ENCODE measurements at places on chromosomes 7 and 10.

- no peak for DNase-seq
Measured at GRCh38 chr10:125316436-125316835, 156.1 kb upstream of the CTBP2 start.

- DNase-seq, result no peak
Measured at GRCh38 chr7:21902240-21902639, 43.5 kb downstream of the CDCA7L start.

DNA sequence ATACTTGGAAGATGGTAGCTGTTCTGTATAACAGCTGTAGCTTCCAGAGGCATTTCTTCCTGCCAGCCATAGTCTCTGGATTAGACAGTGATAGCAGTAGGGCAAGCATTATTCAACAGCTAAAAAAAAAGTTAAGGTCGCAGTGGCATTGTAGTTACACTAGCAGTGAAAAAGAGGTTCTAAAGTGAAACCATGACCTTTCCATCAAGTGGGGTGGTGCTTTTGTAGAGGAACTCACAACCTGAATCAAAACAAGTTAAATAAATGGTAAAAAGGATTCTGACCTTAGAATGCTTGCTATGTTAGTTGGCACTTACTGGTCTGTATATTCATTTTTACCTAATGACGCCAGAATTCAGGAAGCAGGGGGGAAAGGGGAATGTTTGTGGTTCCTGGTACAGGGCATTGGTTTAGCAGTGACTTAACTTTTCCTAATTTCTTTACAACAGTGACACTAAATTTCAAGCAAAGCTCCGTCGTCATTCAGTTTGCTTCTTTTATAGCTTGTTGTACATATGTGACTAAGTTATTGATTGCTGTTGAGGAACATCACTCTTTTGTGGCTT, 55.0 kb downstream of the GBF1 start:
- no peak for DNase-seq

DNA sequence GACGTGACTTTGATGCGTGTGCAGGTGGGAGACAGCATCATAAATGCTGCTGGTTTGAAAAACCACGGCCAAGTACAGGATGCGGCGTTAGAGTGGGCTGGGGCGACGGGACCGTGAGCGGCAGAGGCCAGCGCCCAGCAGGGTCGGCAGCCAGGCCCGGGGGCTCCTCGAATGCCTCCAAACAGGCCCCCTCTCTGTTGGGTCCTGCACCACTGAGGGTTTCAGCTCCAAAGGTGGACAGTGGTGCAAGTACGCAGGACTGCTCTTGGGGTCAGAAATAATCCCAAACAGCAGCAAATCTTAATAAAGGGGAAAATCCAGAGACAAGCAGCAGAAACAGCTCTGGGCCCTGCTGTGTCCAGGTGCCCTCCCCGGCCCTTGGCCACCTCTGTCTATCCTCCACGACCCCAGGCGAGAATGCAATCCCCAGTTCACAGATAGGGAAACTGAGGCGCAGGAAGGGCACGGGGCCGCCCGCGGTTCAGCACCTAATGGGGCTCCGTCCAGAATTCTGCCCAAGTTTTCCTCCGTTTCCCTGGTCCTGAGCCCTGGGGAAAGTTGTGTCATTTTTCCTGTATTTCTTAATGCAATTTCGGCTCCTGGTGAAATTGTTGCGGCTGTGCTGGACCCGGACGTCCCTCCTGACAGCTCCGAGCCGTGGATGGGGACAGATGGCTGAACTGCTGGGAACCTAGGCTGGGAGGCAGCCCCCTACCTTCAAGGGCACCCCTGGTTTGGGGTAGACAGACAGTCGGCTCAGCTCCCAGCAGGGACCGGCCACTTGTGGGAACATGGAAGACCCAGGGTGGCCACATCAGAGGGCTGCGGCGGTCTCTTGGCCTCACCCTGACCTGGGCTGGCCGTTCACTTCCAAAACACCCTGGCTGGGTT, 97.4 kb downstream of the FOXL3 start:
- no peak for DNase-seq

GRCh38 chr10:27658788-27659187, 86.8 kb downstream of the MKX start:
- DNase-seq, result no peak

DNA sequence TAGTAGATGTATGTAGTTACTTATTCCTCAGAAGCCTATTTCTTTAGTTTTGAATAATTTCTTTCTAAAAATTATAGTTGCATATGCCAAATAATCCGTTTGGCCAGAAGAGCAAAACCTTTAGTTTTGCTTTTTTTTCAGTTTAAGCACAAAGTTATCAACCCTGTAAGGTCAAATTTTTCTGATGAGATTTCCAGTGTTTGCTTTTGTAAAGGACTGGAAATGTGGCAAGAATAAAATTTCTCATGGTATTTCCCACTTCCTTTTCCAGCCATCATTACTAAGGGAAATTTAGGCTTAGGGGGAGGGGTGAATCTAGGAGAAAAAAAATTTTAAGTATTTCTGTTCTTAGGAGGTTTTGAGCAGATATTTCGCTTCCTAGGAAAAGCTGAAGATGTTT, 7.6 kb downstream of the CALD1 start:
- DNase-seq, result no peak

DNA sequence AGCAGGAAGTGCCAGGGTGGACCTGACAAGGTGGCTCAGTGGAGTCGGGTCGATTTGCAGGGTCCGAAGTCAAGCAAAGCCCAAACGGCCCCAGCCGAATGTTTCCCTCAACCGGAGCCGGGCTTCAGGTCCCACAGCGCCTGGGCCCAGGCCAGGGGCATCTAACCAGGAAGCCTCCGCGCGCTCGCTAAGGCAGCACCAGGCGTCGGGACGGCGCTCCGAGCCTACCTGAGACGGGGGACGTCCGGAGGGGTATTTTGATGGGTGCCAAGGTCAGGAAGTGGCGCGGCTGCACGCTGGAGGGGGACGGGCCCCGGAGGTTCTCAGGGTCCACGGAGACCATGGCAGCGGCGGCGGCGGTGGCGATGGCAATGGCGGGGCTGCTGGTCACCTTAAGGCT, 51.5 kb downstream of the TCERG1L start:
- no peak for DNase-seq

- no peak for DNase-seq
Measured at GRCh38 chr7:45216181-45216580, 58.6 kb downstream of the RAMP3 start.

DNA sequence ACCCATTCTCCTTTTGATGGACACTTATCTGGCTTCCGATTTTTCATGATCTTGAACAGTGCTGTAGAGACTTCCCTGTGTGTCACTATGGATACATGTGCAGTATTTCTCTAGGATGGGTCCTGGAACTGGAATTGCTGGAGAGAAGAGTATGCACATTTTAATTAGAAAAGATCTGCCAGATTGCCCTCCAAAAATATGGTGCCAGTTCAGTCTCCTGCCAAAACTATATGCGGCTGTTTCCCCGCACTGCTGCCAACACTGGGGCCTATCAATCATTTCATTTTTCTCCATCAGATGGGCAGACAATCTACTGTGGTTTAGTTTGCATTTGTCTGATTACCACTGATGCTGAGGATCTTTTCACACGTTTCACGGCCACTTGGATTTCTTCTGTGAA, 105.0 kb downstream of the SH2D4B start:
- no peak for DNase-seq

DNA sequence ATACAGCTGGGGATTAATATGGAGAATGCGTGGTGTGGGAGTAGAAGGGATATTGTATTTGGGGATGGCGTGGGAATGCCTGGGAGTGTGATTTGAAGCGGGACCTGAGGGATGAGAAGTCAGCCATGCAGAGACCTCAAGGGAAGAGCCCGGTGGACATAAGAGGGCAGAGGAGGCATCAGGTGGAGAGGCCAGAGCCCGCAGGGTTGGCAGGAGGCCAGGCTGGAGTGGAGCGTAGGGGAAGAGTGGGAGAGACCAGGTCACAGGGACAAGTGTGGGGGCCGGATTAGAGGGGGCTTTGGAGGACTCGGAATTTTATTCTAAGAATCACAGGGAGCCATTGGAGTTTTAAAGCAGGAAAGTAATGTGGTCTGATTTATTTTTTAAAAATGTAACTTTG, 2.0 kb downstream of the NDUFB2 start:
- DNase-seq, result no peak

DNA sequence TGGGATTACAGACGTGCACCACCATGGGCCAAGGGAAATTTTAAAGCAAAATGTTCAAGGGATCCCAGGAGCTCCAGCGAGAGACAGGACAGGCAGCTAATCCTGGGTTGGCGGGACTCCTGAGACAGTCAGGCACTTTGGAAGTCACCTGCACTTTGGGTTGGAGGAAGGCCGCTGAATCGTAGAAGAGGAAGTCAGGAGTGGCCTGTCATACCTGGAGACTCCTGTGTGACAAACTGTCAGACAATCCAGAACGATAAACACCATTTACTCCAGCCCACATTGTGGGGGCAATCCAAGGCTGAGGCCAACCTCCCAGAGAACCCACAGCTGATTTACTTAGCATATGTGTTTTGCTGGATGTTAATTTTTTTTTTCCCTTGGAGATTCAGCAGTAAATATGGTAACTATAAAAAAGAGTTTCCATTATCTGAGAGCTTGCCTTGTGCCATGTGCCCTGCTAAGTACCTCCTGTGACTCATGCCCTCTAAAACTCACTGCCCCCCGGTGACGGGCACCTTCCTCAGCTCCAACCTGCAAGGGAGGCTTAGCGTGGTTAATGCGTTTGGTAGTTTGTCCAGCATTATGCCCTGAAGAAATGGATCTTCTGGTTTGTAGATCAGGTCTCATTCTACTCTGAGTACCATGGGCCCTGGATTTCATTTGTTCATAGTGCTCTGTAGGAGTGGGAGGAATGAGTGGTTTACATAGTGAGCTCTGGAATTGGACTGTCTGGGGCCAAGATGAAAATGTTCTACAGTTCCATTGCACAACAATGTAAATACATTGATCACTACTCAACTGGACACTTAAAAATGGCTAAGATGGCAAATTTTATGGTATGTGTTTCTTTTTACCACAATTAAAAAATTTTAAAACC, 50.9 kb downstream of the ICA1 start:
- no peak for DNase-seq

- DNase-seq, result no peak
Measured at GRCh38 chr7:30082686-30083085, 52.1 kb upstream of the MTURN start.

GRCh38 chr7:901041-901387, 24.7 kb downstream of the GET4 start:
- no peak for DNase-seq

DNA sequence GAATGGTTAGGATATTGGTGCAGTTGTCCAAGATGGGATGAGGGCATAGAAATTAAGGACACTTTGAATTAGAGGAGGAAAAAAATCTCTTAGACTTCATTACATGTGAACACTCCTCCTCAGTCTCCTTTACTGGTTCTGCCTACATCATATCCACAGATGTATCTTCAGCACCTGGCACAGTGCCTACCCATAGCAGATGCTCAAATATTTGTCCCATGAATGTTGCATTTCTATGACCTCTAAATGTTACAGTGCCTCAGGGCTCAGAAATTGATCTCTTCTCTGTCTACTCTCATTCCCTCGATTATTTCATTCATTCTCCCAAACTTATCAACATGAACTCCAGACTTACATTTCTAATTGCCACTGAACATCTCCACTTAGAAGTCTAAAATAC, 17.1 kb downstream of the CNNM1 start:
- DNase-seq, result no peak

DNA sequence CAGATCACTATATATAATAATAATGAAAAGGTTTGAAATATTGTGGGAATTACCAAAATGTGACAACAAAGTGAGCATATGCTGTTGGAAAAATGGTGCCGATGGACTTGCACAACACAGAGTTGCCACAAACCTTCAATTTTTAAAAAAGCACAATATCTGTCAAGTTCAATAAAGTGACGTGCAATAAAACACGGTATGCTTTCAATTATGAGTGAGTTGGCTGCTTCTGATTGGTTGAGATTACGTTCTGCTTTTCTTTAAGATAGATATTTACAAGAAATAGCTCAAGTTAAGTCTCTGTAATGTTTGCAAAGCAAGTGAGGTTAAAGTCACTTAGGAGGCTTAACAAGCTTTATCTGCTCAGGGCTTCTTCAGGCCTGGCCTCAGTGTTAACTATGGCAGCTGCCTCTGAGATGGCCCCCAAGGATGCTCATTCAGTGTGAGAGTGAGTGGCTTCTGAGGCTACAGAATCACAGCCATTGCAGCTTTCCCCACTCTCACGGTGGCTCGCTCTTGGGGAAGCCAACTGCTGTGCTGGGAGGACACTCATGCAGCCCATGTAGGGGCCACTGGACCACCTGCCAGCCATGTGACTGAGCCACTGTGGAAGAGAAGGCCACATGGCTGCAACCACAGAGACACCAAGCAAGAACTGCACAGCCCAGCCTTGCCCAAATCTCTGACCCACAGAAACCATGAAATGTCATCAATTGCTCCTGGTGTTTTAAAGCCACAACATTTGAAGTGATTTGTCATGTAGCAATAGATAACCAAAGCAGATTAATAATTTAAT, 78.3 kb upstream of the TMEM72 start:
- DNase-seq, result no peak

DNA sequence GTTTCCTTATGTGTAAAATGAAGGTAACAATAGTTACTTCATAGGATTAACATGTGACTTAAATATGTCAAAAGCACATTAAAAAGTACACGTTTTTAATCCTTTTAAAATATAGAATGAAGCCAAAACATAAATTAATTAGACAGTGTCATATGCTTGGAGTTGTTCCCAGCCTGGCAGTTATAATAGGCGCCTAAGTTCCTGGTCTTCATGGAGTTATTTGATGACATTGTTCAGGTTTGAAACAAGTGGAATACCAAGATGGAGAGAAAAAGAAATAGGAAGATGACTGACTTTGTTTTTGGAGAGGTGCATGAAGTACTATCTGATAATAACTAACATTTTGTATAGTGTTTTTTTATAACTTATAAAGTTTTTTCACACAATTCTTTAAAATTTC, 67.3 kb downstream of the ZNRF2 start:
- DNase-seq, result no peak

DNA sequence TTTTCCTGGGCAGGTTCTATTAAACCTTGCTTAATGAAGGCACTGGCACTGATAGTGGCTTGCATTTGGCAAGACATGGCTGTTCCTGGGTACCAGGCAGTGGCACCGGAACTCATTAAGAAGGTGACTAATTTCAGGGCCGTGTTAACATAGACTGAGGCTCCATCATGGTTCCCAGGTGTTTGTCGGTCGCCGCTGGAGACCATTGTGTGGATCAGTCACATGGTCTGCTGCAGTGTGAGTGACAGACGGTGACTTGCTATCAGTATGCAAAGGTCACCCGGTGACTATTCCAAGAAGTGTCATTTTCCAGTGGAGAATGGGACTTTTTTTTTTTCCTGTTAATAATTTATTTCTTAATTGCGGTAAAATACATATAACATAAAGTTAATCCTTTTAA, 106.3 kb downstream of the INSYN2A start:
- no peak for DNase-seq

DNA sequence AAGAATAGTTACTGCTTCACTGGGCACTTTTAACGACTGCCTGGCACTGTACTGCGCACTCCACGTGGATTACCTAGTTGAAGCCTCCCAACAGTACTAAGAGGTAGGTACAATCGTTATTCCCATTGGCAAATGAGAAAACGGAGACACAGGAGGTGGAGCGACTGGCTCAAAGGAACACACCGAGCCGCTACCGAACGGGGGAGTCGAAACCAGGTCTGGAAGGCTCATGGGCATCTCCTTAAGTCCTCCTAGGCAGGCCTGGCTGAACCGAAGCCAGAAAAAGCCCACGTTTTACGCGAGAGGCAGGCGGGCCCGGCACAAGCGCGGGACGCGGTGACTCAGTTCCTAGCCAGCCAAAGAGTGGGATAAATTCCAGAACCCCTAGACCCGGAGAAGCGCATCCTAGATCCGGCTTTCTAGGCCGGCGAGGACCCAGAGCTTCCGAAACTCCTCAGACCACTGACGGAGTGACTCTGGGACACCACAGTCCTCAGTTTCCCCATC, 472 bp downstream of the PDAP1 start:
- peak; percentile 61 for DNase-seq

Measured in hematopoietic multipotent progenitor cell treated with erythropoietin and hydrocortisone succinate and interleukin-3 and kit ligand, for 17 days (in vitro differentiated cells).